Pulmonary artery endothelial cell (primary cell): ENCODE measurements at places on chromosomes 3 and 15. TPM values are rescaled to one million over a fixed set of nuclear protein-coding genes. Genes with fewer than 3 reads are reported as not detected.

The P2RY1 gene
- total RNA-seq = 2.4 and 3.5 TPM in 2 replicates

The CISH gene
- total RNA-seq = 0.28 and 0.46 TPM in 2 replicates

The PLOD2 gene
- total RNA-seq = 312 and 355 TPM in 2 replicates

DNA sequence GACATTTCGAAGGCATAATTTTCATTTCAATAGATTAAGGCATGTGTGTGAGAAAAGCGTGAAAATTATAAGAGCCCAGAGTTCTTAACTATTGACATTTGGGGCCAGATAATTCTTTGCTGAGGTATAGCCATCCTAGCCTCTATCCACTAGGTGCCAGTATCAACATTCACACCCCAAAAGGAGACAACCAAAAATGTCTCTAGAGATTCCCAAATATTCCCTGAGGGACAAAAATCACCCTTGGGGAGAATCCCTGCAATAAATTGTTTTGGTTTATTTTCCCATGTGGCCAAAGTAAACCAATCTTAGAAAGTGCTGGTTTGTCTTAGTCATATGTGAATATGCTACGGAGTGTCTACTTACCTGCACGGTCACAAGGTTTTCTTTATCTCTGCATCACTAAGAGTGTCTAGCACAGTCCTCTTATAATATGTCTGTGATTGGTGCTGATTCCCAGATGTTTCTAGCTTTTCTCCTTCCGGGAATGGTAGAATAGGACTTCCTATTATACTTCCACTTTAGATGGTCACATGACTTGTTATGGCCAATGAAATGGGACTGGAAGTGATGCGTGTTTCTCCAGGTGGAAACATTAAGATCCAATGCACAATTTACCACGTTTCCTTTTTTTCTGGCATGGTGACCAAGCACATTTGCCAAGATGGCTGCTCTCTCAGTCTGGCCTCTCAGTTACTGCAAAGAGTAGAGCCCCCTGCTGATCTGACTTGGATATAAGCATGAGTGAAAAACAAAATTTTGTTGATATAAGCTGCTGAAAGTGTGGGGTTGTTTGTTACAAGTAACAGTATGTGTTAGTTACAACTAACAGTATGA lies 8.0 kb upstream of the KBTBD8 start:
- DNase-seq = no peak

DNA sequence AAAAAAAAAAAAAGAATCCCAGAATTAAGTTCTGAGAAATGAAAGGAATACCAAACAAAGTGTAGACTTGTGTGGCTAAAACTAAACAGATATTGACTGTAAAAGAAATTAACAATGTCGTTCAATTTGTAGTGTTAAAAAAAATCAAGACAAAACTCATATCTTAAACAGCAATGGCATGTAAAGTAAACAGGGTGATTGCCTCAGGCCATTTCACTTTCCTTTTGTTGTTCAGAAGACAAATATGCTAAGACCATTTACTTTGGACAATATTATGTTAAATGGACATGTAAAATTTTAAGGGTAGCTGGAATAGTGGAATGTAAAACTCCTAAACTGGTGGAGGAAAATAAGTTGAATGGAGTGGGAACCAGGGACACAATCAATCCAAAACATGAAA lies 139.1 kb downstream of the RTP4 start:
- DNase-seq = no peak

DNA sequence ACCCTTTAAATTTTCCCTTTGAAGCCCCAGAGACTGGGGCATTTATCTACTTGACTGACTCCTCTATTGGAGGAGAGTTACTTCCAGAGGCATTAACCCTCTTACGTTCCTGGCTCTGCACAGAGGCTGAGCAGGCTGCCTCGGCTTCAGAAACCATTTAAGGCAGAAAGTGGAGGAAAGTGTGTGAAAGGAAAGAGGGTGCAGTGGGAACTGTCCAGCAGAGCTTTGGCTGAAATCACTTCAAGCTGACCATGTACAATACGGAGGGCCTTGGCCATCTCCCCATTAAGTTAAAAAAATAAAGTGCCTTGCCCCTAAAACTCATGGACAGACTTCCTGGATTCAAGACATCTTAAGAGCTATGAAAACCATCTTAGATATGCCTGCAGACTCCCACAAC lies 238.7 kb downstream of the SV2B start:
- DNase-seq = no peak

DNA sequence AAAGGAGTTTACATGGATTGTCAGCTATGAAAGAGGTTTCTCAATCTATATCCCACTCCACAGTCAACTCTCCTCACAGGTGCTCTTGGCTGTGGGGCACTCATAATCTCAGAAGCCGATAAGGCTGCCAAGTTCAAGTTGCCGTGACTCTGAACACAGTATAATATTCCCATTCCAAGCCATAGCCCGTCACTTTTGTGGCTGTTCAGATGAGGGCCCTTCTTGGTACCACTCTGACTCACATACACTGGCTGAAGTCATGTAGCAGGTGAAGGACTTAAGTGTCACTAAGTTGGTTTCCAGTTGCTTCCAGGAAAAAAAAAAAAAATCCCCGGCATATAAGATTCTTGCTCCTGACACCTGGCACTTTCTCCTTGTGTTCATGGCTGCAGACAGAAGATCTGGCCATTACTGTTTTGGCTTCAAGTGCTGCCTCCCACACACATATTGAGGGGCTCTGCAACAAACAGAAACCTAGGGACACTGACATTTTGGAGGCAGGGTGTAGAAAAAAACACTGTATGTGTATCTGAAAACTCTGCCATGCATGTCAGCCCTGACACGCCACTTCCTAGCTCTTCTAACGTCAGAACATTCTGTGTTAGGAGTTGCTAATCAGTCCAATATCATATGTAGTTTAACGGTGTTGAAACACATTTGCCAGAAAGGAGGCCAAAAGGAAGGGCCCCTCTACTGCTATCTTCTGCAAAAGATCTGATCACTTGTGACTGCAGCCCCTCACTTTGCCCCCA lies 170.2 kb upstream of the ICE2 start:
- no peak for DNase-seq

GRCh38 chr15:89184357-89184756 lies 37.0 kb downstream of the RLBP1 start:
- no peak for DNase-seq
